Karpas-422 (cell line): ENCODE measurements at places on chromosomes 1 and 21. TPM values are rescaled to one million over a fixed set of nuclear protein-coding genes. Genes with fewer than 3 reads are reported as not detected.

DNA sequence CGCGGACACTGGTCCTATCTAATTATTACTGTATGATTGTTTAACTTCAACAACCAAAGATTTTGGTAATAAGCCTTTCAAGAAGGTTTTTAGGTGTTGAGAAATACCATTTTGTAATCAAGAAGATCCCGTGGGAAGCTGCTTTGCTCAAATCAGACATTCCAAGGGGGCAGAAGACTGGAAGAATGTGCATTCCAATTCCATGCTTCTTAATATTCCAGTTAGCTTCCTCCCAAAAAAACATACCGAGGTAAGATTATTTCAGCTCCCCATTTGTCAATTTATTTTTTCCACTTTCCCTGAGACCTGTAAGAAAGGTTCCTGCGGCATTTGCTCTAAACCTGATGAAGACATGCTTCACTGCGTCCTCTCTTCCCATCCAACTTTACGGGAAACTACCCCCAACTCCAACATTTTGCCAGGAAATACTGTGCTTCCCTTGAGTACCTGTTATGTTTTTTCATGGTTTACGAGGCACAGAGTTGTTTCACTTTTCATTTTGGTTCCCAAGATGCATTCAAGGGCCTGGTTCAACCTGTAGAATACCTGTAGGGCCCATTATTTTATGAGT, 4.1 kb downstream of the CNN3 start:
- H3K27me3 ChIP-seq = no peaks in the 10 kb centered on the region
- H3K36me3 ChIP-seq = no peaks in the 10 kb centered on the region
- peaks cover 15% of the 10 kb centered on the region for H3K4me1 ChIP-seq
- no peak overlapping the region for H3K27ac ChIP-seq
- no peak overlapping the region for H3K4me3 ChIP-seq
- no peak for DNase-seq

The NUF2 gene
- 44.6 and 91.7 TPM in 2 replicates for total RNA-seq

DNA sequence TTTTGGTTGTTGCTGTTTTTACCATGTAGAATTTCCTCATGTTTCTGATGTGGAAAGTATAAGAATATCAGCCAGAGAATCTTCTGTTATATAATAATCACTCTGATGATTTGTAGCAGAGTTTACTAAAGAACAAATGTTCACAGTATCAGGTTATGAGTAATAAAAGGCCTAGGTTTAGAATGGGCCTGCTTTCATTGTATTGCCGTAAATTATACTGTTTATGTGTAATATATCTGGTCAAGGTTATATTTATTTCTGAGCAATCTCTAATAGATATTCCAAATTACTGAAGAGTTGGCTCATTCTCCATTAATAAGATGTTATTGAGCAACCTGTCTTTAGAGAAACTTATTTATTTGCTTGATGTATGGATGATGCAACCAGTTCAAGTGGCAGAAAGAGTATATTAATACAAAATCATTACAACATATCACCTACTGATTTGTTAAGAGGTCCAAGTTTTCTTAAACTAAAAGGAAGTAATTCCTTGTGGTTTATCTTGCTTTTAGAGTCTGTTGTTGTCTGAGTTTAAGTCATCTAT, 649.4 kb upstream of the CXADR start:
- no peak overlapping the region for H3K27ac ChIP-seq
- DNase-seq = no peak
- H3K4me1 ChIP-seq = no peaks in the 10 kb centered on the region

- no peaks in the 10 kb centered on the region for H3K27me3 ChIP-seq
- no peak overlapping the region for H3K27ac ChIP-seq
- no peak overlapping the region for H3K4me3 ChIP-seq
- peaks cover 8% of the 10 kb centered on the region for H3K4me1 ChIP-seq
- DNase-seq = no peak
- no peaks in the 10 kb centered on the region for H3K36me3 ChIP-seq
Measured at GRCh38 chr1:37238364-37239224, 204.3 kb upstream of the GRIK3 start.
